NCI-H2171 treated with DMSO at 0.1 percent for 48 hours (cell line): ENCODE measurements at places on chromosomes 5 and 9.

- no peak for DNase-seq
Observed at GRCh38 chr9:7976856-7977255, 177.3 kb upstream of the DMAC1 start.

GRCh38 chr5:62306896-62307689 is 1.1 kb downstream of the KIF2A start:
- DNase-seq, result peak; percentile 42

- DNase-seq, result no peak
Observed at GRCh38 chr9:90552317-90552716, 90.3 kb downstream of the DIRAS2 start.

DNA sequence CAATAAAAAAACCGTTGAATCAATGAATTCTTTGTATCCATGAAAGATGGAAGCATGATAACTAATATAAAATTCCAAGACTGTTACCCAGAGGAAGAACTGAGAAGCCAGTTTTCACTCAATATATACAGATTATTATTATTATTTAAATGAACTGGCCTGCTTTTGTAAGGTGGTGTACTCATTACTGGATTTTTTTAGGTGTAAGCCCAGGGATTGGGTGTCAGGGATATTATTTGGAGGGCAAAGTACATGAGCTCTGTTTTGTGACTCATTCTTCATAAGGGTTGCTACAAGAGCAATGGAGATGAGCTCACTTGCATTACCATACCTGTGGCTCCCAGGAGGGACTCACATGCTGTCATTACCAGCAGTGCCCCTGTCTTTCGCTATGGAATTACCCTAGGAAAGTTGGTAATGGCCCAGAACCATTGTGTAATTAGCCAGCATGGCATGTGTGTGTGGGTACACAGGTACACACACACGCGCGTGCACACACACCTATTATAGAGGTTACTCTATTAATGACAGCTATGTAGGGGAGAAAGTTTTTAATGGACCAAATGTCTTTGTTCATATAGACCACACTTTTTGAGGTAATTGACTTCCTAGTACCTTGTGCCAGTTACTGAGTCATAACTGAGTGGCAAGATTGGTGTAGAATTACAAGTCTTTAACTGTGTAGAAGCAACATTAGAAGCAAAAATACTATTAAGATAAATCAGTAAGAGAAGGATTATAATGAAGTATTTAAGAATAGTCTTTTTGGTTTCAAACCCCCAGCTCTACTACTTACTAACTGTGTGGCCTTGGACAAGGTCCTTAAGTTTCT is 143.4 kb downstream of the GDNF start:
- peak; percentile 60 for DNase-seq

DNA sequence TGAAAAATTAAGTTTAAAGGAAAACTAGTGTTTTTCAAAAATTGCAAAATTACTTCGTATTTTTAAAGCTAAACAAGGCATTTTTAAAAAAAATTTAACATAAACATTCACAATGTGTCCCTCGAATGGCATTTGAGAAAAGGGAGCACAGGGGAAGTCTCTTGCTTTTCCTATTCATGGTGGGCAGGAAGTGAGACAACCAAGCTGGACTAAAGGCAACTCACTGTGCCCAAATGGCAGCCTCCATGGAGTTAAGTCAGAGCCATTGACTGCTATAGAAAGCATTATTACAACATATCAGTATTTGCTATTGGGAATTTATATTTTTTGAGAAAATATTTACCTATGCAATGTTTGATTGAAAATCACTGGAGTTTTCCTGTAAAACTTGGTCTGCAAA is 8.3 kb downstream of the HNRNPH1 start:
- no peak for DNase-seq

DNA sequence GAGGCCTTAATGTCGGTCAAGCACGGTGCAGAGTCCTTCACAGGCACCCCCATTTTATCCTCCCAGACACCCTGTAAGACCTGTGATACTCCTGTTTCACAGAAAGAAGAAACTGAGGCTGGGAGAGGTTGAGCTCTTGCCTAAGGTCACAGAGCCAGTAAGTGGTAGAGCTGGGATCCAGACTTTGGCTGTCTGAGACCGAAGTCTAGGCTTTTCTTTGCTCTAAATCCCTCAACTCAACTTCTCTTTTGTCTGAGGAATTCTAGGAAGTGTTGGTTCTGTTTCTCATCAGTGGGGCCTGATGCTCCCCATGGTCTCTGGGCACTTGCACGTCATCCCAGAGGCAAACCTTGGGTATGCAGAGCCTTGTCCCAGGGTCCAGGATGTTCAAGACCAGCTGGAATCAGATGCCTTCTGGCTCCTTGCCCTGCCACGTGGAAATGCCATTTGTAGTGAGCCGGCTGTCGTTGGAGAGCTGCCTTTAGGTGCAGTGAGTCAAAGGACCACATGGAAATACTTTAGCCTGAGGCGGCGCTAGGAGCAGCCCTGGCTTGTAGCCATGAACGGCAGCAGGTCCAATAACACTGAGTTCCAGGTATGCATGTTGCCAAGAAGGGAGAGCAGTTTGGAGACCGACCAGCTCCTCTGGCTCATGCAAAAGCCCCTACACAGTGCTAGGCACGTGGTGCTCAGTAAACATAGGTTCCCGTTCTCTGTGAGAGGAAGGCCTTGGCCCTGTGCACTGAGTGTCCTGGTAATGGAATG is 9.2 kb downstream of the DCANP1 start:
- DNase-seq, result peak; percentile 66

- DNase-seq, result no peak
Observed at GRCh38 chr9:87529671-87530070, 32.0 kb downstream of the DAPK1 start.

DNA sequence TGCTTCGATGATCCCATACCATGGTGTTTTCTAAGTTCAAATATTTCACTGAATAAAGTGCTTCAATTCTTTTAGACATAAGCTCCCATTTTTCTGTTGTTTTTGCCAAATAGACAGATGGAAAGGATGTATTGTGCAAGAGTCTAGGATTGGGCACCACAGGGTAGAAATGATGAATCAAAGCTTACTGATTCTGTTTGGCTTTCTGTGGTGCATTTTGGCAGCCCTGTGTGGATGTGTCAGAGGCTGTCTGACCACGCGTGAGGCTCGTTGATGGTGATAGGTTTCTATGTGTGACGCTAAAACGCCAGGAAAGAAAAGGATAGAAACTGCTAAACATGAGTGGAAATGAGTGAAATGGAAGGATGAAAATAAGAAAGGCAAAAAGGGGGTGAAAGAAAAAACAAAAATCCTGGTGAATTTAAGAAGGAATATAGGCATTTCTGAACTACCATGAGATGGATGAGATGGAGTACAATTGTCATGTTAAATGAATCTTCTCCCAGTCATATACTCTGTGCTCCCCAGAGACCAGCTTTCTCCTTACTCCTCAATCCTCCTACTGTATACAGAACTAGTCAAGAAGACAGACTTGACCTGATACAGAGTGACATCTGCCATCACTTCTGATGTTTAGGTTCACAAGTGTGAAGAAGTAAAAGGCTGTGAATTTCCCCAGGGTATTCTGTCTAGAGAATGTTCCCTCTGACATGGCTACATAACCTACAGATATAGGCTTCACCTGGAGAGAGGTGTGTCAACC is 54.4 kb downstream of the ANKH start:
- DNase-seq, result peak; percentile 43

- DNase-seq, result no peak
Observed at GRCh38 chr5:5165541-5166002, 25.4 kb downstream of the ADAMTS16 start.

- peak; percentile 33 for DNase-seq
Observed at GRCh38 chr5:171269717-171270116, 39.3 kb upstream of the TLX3 start.

- DNase-seq, result peak; percentile 21
Observed at GRCh38 chr9:121285835-121286687, 18.1 kb downstream of the GSN start.

GRCh38 chr9:127580366-127580765 is 31.7 kb upstream of the STXBP1 start:
- no peak for DNase-seq

- no peak for DNase-seq
Observed at GRCh38 chr5:177966839-177967166, 29.2 kb downstream of the PROP1 start.
